ENCODE measurements at places on chromosomes 1 and 21. TPM values are rescaled to one million over a fixed set of nuclear protein-coding genes. Genes with fewer than 3 reads are reported as not detected.

DNA sequence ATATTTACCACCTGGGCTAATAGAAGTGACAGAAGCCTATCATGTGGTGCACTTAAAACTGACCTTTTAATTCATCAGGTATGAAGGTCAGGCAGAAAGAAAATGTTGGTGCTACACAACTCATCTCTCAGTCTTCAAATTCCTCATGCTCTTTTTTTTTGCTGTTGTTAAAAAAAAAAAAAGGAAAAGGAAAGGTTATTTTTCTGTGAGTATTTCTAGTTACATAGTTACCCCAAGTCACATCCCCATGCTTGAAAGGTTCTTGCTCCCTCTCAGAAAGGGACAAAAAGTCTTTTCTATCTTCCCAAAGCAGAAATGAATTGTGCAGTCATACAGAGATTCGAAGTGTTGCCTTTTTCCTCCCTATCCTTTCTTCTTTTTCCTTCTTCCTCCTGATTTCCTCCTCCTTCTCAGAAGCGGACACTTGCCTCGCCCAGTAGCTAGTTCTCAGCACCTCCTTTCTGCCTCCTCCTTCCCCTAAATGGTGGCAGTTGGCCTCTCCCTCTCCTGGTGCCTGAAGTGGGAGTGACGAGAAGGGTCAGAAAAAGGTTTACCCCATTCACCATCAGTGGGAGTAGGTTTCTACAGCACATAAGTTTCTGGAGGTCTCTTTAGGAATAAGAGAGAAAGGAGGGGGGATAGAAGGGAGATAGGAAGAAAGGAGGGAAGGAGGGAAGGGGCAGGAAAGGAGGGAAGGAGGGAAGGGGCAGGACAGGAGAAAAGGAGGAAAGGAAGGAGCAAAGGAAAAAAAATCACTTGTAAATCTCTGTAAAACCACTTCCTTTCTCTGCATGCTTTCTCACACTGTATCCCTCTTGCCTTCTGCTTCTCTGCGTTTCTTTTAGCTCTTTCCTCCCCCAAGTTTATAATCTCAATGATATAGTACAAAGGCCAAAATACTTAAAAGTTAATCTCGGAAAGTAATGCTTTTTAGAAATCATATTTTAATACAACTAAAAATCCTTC, 20.4 kb upstream of the C1orf105 start:
- no peak for DNase-seq

The ZBTB8B gene
- total RNA-seq: 0.03 TPM

The LRIF1 gene
- 13.4 TPM for total RNA-seq

The SLC16A4 gene
- total RNA-seq: not detected

DNA sequence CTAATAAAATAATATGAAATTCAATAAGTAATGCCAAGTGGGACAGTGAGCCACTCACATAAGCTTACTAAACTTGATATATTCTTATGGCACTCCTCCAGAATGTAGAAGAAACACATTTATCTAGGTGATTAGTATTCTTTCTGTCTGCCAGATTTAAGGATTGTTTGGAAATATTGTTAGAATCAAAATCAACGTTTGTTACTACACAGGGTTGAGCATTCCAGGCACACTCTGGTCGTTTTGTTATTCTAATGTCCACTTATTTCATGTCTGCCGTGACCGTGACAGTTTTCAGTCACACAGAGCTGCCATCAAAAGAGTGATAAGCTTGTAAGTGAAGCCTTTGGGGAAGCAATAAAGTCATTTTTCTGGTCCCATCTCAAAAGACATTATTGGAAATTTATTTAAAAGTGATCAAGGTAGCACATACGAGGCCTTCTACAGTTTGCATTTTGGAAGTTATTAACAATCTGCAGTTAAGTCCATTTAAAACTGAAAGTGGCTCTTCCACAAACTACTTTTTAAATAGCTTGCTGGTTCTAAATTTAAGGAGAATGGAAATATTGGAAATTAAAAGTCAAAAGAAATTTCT, 38.0 kb downstream of the NFIA start:
- DNase-seq: no peak

- no peak for DNase-seq
Observed at GRCh38 chr1:218493986-218494385, 148.8 kb downstream of the TGFB2 start.

The ERO1B gene
- total RNA-seq: 22.8 TPM
